ENCODE measurements at places on chromosomes 7 and 10.

DNA sequence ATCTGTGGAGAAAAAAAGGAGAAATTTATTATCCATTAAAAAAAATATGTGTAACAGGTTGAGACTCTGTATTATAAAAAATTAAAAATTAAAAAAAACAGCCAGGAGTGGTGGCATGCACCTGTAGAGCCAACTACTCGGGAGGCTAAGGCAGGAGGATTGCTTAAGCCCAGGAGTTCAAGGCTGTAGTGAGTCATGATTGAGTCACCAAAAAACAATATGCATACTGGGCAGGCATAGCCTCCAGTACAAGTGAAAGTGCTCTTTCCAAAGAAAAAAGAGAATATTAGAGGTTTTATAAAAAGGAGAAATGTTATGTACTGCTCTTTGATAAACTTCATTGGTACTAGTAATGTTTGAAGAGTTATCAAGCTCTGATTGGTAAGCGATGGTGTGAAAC, 647.1 kb upstream of the ZWINT start:
- no peak for DNase-seq

- DNase-seq, result no peak
These were observed 287.2 kb upstream of the FZD1 start for GRCh38 chr7:90977056-90977455.

- peak; percentile 6 for DNase-seq
These were observed 945 bp downstream of the ADD3 start for GRCh38 chr10:110008518-110009339.

- DNase-seq, result no peak
These were observed 573.9 kb downstream of the TCERG1L start for GRCh38 chr10:130737621-130738020.

DNA sequence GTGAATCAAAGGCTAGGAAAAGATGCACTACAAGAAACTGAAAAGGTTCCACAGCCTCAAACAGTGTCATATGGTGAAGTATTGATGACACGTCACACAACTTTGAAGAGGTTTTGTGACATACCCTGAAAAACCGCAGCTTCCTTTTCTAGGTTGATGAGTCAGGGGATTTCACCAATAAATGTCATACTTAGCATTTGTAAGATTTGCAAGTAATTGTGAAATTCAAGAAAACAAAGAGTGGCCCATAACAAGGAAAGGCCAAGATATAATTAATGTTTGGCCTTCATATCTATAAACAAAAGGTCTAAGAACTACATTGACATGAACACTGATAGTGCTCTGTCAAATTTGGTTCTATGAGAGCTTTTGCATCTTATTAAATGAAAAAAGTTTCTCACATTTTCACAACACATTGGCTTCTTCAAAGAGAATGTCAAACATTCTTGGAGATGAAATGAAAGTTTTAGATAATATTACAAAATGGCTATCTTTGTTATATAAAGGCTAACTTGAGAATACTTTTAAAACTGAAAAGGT, 62.0 kb upstream of the NAMPT start:
- DNase-seq, result no peak

DNA sequence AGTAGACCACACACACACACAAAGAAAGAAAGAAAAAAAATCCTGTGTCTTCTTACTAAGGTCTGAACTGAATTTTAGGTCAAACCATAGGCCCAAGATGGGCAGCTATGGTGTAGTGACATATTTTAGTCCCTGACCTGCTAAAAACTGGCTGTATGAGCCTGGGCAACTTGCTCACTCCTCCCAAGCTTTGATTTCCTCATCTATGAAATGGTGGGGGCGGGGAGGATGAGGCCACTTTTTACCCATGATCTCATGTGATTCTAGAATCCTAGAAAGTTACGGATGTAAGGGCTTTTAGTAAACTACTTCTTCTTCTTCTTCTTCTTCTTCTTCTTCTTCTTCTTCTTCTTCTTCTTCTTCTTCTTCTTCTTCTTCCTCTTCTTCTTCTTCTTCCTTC, 6.1 kb upstream of the CCL24 start:
- DNase-seq, result no peak

All from stimulated activated CD4-positive, alpha-beta T cell treated with anti-CD3 and anti-CD28 coated beads, Interleukin-15, amount 100 ng/mL, for 1 hour (primary cell).